ENCODE measurements at places on chromosomes 2 and 18. TPM values are rescaled to one million over a fixed set of nuclear protein-coding genes. Genes with fewer than 3 reads are reported as not detected.

INO80B gene
- total RNA-seq = 27.1 TPM

NAT8 gene
- not detected for total RNA-seq

DNER gene
- 0.06 TPM for total RNA-seq

DGKD gene
- total RNA-seq = 98.0 TPM

- DNase-seq = no peak
Observed at GRCh38 chr2:210271300-210271699, 43.7 kb downstream of the MYL1 start.

- no peak for DNase-seq
Observed at GRCh38 chr2:159903443-159904126, 105.6 kb upstream of the CD302 start.

DNA sequence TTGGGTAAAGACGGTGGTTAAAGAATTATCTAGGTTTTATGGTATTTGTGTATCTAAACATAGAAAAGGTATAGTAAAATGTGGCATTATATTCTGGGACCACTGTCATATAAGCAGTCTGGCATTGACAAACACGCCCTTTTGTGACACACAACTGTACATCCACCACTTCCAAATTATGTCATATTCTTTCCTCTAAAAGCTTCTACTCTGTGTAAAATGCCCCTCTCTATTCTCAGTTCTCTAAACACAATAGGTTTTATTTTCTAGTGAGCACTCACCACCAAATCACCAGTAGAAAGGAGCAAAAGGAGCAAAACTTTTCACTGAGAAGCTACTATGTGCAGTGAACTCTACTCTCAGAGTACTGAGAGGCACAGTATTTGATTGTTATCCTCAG, 88.1 kb upstream of the PIEZO2 start:
- no peak for DNase-seq

DNA sequence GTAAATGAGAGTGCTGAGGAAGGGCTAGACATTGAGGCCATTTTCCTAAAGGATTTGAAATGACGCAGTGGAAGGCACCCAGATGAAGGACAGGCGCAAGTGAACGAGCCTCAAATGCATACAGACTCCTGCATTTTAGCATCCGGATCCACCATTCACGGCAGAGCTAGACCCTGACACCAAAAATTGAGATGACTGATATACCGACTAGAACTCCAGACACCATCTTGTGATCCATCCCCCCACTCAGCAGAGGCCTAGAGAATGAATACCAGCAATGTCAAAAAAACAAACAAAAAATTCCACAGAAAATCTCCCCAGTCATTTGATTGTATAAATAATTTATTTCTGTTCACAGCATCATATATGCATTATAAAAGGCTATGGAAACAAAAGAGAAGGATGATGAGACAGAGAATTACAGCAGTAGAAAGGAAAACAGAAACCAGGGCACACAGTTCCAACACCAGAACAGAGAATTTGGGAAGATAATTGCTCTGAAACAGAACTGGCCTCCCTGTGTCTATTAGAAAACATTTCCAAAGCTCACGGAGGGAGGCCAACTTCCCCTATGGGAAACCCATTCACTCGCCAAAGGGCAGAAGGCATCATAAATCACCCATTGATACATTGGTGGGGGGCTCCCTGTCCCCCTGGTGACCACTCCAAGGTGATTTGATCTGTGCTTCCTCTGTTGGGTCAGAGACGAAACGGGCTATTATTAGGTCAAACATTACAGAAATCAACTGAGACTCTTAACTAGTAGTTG, 4.0 kb downstream of the ARL4C start:
- DNase-seq = no peak

Measured in left lung (tissue), 14 donors.